ENCODE measurements at places on chromosomes 5 and 9.

- DNase-seq, result no peak
Measured at GRCh38 chr5:142316681-142317080, 8.1 kb downstream of the SPRY4 start.

DNA sequence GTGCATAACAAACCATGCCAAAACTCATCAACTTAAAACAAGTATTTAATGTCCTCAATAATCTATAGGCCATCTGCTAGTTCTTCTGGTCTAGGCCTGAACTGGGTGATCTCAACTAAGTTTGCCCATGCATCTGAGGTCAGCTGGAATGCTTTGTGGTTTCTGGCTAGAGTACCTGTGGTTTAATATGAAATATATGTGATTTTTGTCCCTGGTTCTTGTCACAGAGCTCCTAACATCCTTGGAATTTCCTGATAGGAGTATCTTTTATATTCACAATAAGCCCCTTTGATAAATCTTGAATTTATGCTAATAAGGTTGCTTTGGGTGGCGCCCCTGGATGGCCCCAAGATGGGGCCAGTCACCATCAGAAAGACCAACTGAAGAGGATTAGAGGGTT is 535.9 kb downstream of the DNAH5 start:
- DNase-seq, result no peak

DNA sequence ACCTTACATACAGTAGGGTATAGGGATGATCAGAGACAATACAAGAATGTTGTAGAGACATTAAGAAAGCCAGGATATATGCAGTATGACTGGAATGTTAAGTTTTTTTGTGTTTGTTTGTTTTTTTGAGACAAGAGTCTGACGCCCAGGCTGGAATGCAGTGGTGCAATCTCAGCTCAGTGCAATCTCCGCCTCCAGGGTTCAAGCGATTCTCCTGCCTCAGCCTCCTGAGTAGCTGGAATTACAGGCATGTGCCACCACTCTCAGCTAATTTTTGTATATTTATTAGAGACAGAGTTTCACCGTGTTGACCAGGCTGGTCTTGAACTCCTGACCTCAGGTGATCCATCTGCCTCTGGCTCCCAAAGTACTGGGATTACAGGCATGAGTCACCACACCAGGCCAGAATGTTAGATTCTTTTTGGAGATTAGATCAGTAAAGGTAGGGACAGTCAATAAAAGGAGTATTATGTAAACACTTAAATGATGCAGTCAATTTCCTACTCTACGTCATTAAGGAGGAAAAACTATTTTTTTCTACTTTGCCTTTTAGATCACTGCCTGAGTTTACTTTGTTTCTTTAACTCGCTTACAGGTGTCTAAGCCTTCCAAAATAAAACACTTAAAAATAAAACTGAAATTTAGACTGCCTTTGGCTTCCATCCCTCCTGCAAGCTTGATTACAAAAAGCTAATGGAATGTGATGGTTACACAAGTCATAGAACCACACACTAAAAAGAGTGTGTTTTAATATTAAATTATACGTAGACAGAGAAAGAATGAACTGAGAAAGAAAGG is 6.8 kb upstream of the HNRNPA0 start:
- DNase-seq, result no peak

DNA sequence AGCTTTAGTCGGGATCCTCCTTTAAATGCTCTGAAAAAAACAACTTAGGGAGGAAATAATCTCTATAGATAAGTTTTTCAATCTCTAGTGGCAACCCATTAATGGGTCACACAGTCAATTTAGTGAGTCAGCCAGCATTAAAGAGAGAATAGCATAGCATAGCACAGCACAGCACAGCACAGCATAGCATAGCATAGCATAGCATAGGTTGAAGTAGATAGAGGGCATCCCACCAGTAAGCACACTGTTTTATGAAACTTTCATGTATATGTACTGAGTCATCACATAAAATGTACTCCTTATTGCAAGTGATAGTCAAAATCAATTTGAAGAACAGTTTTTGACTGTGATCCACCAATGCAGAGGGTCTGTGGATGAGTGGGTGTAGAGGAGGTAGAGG is 522.9 kb downstream of the CCDC171 start:
- no peak for DNase-seq

DNA sequence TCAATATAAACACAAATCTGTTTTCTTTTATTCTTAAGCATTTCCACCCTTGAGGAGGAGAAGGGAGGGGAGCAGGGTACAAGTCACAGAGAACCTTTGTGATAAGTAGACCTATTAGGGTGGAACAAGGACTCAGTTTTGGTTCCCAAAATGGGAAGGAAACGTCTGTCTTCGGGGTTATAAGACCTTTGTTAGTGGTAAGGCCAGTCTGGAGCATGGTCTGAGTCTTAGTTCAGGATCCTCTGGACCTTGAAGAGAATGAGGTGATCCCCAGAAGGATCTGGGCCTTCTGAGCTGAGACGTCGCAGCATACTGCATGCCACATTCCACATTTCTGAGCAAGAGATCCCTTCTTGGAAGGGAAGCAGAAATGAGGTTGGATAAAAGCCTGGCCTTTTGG is 37.2 kb downstream of the FAXDC2 start:
- DNase-seq, result no peak

GRCh38 chr5:177611446-177612214 is 11.7 kb downstream of the B4GALT7 start:
- no peak for DNase-seq

DNA sequence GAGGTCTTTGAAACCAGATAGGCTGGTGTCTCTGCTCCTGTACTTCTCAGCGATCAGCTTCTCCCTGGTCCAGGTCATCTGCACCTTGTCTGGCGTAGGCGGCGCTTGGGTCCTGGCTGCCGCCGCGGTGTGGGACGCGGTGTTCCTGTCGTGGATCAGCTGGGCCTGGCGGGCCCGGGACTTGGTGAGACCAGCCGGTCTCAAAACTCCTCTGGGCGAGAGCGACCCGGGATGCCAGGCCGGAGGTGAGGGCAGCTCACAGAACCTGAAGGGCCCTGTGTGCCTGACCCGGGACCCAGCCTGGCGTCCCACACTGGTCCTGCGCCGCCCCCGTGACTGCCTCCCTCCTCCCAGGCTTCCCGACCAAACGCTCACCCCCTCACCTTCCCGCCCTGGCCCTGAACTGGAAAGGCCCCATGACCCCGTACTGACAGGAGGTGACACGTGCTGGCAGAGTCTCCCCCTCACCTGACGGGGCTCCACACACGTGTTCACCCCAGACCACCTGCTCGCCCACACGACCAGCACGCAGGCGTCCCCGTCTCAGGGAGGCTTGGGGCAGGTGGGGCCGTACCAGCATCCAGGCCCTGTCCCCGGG is 49.0 kb downstream of the NKD2 start:
- DNase-seq, result no peak

- DNase-seq, result no peak
Measured at GRCh38 chr5:64632251-64632650, 58.1 kb upstream of the SHISAL2B start.

- DNase-seq, result no peak
Measured at GRCh38 chr9:37371565-37372464, 50.7 kb upstream of the GRHPR start.

DNA sequence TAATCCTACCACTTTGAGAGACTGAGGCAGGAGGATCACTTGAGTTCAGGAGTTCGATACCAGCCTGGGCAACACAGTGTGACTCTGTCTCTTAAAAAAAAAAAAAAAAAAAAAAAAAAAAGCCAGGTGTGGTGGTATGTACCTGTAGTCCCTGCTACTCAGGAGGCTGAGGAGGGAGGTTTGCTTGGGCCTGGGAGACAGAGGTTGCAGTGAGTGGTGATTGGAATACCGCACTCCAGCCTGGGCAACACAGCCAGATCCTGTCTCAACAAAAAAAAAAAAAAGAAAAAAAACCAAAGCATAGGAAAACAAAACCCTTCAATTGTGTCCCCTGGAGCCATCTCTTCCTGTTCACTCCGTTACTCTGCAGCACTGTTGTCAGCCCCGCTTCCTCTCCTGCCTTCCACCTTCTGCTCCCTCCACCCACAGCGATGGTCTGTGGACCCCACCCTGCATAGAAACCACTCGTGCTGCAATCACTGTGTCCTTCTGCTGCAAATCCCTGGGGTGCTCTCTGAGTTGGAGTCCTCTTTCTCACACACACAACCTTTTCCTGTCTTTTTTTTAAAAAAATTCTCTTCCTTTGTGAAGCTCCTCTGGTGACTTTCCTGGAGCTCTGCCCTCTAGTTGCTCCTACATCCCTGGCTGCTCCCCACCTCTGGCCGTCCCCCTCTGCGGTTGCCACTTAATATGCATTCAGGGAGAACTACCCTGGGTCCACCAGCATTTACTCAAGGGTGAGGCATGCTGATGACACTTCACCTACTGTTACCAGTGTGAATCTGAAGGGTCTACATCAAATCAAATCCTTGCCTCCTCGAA is 22.2 kb downstream of the CCT5 start:
- DNase-seq, result no peak

DNA sequence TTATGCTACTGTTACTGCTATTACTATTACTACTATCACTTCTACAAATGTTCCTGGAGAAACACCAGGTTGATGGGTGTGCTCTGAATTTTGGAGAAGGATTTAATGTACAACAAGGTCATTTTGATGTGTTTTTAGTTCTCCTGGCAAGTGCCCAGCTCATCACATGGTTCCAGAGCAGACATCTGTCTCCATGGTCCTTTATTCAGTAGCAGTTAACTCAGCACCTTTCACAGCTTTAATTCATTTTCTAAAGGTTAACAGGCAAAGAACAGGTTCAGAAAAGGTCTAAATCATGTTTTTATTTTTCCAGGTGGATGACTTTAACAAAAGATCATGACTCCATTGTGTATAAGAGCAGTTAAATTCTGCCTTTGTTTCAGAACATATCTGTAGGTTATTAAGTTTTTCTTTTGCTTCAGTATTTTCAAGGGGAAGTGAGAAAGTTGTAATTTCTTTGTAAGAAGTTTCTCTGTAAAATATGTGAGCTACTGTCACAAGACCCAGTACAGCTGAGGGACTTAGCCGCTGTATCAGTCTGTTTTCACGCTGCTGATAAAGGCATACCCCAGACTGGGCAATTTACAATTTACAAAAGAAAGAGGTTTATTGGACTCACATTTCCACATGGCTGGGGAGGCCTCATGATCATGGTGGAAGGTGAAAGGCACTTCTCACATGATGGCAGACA is 41.9 kb downstream of the MTRR start:
- no peak for DNase-seq

GRCh38 chr5:172776235-172776594 is 5.2 kb upstream of the DUSP1 start:
- DNase-seq, result no peak

DNA sequence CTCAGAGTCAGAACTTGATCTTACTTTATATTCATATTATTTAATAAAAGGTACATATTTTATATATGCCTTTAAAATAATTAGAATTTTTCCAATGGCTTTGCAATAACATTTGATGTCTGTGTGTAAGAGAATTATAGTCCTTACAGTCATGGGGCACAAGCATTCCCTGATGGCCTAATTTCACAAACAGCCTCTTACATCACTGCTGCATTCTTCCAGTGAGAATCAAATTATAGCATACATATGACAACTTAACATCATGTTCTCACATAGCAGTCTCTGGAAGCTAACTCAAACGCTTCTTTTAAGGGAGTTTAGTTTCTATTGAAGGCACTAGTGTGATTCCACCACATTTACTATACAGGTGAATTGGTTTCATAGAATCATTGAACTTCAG is 15.3 kb upstream of the PRUNE2 start:
- no peak for DNase-seq

GRCh38 chr5:143119881-143120341 is 283.6 kb downstream of the NR3C1 start:
- DNase-seq, result no peak

- DNase-seq, result no peak
Measured at GRCh38 chr9:38227061-38227540, 158.1 kb upstream of the SHB start.

Measured in cortex of kidney (tissue), 1 donor.